ENCODE measurements at places on chromosomes 1 and 21.

DNA sequence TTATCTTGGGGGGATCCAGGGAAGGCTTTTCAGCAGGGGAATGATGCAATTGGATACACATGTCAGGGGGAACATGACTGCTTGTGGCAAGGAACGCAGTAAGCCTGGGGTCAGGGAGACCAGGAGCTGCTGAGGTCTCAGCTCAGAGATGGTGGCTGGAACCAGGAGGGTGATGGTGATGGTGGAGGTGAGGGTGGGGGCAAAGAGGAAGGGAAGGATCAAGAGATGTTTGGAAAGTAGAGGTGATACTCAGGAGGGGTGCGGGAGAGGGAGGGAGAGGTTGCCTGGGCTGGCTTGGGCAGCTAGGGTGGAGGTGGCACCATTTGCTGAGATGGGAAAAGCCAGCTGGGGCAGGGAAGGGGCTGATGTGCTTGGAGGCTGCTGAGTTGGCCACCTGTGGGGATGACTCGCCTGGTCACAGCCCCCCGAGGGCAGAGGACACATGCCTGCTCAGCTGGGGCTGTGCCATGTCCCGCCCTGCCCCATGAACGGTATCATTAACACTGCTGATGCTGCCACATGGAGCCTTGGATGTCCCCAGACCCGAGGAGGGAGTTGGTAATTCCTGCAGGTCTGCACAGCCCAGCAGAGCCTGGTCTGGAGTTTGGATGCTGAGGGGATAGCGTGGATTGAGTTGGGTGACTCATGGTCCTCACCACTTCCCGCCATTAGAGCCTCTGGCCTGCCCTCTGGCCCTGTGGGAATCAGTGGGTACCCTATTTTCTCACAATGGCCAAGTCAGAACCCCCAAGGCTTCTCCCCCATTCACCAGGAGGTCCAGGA, 6.3 kb upstream of the PADI1 start:
- no peak for DNase-seq

DNA sequence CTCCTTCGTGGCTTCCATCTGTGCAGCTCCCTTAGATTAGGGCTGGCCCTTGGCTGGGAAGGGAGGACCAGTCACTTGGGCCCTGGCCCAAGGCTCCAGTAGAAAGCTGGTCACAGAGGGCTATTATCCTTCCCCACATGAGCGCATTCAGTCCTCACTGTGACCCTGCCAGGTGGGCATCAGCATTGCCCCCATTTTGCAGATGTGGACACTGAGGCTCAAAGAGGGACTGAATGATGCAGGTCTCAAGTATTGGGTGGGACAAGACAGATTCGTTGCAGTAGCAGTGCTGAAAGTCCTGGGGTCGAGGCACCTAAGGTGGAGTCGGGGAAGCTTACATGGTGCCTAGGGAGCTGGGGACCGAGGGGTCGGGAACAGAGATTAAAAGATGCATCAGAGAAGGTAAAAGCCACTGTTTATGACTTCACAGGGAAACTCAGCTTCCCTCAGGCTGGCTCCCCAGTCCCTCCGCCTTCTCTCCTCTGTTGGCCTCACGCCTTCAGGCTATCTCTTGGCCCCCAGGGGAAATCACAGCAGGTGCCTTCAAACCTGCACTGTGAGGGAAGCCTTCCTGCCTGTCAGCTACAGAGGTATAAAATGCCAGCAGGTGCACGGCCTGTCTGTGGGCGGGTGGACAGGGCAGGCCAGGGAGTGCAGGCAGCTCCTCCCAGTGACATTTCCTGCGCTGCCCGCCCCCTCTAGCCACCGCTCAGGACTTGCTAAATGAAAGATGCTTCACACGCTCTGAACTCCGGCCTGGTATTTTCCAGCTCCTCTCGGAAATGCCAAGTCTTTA, 178.4 kb downstream of the GRIK3 start:
- no peak for DNase-seq

GRCh38 chr1:111776391-111776790, 20.7 kb downstream of the DDX20 start:
- no peak for DNase-seq

DNA sequence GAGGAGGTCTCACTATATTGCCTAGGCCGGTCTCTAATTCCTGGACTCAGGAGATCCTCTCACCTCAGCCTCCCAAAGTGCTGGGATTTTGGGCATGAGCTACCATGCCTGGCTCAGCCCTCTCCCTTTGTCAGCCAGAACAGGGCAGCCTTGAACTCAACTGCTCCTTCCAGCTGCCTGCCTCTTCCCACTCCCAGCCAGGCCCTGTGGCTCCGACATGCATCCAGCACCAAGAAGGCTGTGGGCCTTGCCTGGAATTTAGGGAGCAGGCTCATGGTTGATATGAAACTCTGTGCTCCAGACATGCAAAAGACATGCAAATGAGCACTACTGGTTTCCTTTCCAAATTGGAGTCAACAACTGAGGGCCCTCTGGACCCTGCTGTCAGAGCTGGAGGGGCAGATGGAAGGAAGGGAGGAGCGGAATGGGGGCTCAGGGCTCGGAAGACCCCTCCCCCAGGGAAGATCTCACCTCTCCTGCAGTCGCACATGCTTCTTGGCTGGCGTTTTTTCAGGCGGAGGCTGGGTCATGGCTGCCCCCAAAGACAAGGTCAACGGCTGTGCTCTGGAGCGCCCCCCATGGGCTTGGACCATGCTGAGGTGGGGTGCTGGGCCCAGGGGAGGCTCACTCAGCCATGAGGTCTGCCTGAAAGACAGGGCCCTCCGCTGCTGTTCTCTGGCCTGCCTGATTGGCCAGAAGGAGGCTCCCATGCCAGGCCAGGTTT, 1.4 kb downstream of the PTPN7 start:
- peak; percentile 41 for DNase-seq

All from CD4-positive, alpha-beta T cell (primary cell).